ENCODE measurements at places on chromosomes 4 and X. TPM values are rescaled to one million over a fixed set of nuclear protein-coding genes. Genes with fewer than 3 reads are reported as not detected.

Gene PNCK
- not detected for total RNA-seq

Gene GRIA3
- not detected for total RNA-seq

Gene ZNF718
- 10.7 TPM for total RNA-seq

Gene FDCSP
- total RNA-seq, result not detected

Gene KIT
- 0.20 TPM for total RNA-seq

Gene ASMT
- 2.1 TPM for total RNA-seq

Gene FGF2
- total RNA-seq, result 1.5 TPM

Gene TLR3
- total RNA-seq, result 0.33 TPM

Gene XK
- total RNA-seq, result 0.22 TPM

Gene MYL5
- 17.1 TPM for total RNA-seq

Gene MAGEB1
- total RNA-seq, result not detected

Gene LRCH2
- total RNA-seq, result not detected

DNA sequence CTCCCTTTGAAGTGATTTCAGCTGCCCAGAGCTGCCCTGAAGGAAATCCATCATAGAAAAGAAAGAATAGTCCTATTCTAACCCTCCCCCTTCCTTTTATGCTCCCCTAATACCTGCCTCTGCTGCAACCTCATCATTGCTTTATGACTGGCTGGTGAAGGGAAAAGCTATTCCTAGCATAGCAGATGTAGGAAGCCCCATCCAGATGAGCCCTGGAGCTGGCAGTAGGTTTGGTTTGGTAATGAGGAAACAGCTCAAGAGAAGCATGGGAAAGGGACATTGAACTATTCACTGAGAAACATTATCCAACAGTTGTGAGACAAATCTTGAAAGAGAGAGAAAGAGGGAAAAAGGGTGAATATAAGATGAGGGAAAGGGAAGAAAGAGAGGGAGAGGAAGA, 29.2 kb downstream of the ARSJ start:
- DNase-seq, result no peak

DNA sequence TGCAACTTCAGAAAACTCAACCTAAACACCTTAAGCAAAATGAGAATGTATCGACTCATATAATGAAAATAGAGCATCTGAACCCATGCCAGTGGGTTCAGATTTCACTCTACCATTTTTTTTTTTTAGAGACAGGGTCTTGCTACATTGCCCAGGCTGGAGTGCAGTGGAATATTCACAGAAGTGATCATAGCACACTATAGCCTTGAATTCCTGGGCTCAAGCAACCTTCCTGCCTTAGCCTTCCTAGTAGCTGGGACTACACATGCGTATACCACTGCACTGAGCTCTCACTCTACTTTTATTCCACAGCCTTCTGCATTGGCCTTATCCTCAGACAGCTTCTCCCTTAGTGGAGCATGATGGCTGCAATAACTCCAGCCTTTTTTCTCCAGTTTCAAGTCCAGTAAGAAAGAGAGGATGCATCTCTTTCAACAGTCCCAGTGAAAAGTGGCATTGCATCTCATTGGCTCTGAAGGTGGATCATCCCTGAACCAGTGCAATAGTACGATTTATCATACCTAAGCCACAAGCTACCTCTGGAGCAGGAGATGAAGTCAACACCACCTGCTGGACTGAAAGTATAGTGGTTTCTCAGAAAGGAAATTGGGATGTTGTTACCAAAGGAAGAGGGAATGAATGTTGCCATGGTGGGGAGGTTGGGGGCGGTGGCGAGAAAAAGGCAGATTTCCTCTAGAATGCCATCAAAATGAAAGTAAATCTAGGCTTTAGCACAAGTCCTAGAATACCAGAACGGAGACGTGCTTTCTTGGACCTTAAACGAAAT, 2.0 kb upstream of the SOD3 start:
- DNase-seq, result no peak

- DNase-seq, result no peak
Observed at GRCh38 chr4:45099471-45099870, 373.1 kb upstream of the GNPDA2 start.

DNA sequence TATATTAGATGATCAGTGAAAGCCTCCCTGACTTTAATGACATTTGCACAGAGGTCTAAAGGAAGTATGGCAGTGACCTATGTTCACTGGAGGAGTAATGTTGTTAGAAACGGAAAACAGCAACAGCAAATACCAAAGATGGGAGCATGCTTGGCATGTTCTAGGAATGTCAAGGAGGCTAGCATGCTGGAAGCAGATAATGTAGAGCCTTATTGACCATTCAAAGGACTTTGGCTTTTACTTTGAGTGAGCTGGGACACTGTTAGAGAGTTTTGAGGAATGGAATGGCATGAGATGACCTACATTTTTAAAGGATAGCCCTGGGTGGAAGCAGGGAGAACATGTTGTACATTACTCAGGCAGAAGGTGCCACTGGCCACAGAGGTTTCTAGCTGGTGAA, 6.0 kb downstream of the RPA4 start:
- DNase-seq, result no peak

GRCh38 chr4:54060116-54060515, 4.3 kb downstream of the CHIC2 start:
- no peak for DNase-seq

DNA sequence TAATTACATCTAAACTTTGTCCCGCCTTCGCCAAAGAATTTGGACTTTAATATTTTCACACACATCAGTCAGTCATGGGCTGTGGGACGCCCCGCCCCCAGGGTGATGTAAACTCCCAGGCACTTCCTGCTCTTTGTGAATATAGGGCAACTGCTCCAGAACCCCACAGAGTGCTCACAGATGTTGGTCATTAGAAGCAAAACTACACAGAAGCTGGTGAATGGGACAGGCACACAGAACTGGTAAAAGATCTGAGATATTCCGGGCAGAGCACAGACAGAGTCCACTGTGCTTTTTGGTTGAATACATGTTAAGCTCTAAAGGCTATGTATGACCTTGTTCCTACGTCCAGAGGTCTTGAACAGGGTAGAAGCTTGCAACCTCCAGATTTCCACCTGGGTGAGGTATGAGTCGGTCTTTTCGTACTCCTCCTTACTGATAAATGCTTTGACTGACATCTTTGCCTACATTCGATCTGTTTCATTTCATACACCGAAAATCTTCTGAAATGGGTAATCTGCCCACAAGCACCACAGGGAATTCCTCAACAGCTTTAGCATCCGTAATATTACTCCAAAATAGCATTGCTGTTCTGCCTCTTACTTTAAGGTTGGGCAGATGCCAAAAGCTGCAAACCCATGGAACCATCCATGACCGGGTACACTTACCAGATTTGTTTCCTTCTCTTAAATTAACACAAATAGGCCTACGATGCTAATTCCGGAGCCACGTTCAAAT, 144.6 kb downstream of the AMELX start:
- DNase-seq, result no peak

- DNase-seq, result no peak
Observed at GRCh38 chr4:73340917-73341316, 63.2 kb upstream of the ALB start.

DNA sequence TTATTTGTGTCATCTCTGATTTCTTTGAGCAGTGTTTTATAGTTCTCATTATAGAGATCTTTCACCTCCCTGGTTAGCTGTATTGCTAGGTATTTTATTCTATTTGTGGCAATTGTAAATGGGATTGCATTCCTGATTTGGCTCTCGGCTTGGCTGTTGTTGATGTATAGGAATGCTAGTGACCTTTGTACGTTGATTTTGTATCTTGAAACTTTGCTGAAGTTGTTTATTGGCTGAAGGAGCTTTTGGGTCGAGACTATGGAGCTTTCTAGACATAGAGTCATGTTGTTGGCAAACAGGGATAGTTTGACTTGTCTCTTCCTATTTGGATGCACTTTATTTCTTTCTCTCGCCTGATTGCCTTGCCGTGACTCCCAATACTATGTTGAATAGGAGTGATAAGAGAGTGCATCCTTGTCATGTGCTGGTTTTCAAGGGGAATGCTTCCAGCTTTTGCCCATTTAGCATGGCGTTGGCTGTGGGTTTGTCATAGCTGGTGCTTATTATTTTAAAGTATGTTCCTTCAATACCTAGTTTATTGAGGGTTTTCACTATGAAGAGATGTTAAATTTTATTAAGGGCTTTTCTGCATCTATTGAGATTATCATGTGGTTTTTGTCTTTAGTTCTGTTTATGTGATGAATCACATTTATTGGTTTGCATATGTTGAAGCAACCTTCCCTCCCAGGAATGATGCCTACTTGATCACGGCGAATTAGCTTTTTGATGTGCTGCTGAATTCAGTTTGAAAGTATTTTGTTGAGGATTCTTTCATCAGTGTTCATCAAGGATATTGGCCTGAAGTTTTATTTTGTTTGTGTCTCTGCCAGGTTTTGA, 72.7 kb upstream of the BOD1L1 start:
- DNase-seq, result no peak

GRCh38 chr4:688854-689681, at the start of gene SLC49A3:
Gene SLC49A3, minus strand, starts transcription at chr4:689151. Its CDS starts 24 bp downstream, at chr4:689127.
- DNase-seq, result no peak

DNA sequence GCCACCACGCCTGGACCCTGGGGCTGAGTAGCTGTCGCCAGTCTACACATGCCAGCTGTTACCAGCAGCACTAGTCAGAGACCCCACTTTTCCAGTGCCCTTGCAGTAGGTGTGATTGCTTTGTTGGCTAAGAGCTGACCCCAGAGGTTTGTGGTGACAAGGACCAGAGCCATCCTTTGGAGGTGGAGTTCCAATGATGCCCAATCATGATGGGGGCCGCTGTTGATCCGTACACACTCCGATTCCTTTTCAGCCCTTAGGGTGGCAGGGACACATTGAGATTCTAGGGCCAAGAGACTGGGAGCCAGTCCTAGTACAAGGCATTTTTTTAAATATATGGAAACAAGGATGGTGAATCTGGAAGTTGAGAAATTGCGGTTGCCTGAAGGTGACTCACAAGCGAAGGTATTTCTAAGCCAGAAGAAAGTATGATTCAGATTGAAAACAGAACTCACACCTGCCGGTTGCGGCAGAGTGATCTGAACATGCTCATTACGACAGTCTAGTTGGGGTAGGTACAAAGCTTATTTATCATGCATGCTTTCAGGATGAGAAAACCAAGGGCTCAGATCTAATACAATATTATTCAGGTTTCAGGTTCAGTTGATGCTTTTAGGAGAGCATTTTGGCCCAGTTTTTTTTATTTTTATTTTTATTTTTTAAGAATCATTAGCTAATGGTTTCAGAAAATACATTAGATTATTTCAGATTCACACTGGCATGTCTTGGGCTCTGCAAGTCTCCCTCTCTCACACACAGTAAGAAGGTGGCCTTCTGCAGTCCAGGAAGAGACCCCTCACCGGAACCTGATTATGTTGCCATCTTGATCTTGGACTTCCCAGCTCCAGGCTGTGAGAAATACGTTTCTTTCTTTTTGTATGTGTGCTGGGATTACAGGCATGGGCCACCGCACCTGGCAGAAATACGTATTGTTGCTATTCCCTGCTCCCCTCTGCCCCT, 43.4 kb downstream of the SHROOM2 start:
- DNase-seq, result no peak

GRCh38 chrX:133681421-133681820, 266.1 kb upstream of the GPC4 start:
- DNase-seq, result no peak

- DNase-seq, result no peak
Observed at GRCh38 chrX:47234583-47234982, 1.8 kb downstream of the USP11 start.

GRCh38 chr4:110733901-110734300, 111.0 kb upstream of the PITX2 start:
- no peak for DNase-seq

DNA sequence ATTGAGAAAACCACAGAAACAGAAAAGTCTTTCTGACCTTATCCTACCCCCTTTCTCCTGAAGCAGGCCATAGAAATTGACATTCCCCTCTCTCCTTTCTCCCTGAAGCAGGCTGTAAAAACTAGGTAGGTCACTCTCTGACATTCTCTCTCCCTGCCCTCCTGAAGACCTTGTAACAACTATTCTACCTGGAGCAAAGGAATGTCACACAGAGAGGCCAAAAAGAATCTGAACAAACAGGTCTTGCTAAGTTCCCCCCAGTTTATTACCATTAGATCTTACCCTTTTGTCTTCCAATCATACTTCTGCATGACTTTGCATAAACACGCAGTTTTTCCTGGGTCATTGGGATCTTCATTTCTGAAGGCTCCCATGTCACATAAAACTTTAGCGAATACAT, 198.3 kb upstream of the GYPA start:
- DNase-seq, result no peak

GRCh38 chr4:71009890-71010588, 16.6 kb downstream of the DCK start:
- peak; percentile 48 for DNase-seq

- DNase-seq, result no peak
Observed at GRCh38 chr4:154836513-154836912, 55.4 kb downstream of the RBM46 start.

DNA sequence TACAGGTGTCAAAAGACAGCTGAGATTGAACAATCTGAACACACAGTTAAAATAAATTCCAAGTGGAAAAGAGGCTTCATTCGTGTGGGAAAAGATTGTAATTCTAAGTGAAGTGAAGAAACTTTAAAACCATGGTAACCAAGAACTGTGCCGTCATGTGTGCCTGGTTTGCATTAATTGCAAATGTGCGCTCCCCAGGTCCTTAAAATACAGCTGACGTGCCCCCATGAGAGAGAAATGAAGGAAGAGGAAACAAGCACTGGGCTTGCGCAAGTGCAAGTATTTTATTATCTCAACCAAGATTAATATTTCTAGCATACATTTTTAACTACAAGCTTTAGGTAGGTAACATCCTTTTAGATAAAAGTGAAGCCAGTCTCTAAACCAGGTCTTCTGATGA, 92.5 kb downstream of the PARM1 start:
- no peak for DNase-seq

- no peak for DNase-seq
Observed at GRCh38 chr4:20428436-20429160, 176.9 kb downstream of the SLIT2 start.

DNA sequence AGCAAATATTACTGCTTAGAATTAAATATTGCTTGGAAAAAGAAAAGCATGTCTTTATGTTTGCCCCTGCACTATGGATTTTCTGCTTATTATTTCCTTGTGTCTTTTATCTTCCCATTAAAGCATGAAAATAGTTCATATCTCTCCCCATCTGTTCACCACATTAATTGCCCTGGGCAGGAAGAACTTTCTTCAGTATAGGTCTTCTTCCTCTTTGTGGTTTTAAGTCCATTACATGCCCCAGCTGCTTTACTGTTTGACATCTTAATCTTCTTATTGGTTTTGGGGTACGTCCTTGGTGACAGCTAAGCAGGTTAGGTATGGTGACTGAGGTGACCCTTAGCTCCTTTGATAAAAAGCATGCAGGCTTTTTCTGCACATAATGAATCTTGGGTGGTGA, 157.3 kb downstream of the AASDH start:
- no peak for DNase-seq

Data from CD8-positive, alpha-beta memory T cell (primary cell).